ENCODE measurements at places on chromosomes 3 and 15.

DNA sequence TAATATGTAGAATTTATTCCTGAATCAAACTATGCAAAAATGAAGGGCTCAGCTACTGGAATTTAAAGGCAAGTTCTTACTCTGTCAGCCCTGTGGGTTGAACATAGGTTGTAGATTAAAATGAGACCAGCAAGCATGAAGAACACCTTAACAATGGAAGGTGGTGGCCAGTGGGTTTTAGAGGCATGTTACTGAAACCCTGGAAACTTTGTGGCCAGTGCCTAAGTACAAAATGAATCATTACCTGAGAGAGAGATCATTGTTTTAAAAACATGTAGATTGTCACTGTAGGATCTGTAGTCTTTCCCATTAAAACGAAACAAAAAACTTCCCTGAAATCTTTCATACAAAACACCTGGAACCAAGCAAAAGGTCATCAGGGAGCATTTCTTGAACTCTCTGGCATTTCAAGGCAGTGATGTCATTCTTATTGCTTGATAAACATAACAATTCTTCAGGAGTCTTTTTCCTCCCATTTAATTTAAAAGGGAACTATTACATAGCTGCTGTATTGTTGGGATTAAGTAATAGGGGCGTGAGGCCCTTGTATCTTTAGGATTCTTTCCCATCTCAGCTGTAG lies 51.8 kb downstream of the TMEM108 start:
- DNase-seq, result no peak

DNA sequence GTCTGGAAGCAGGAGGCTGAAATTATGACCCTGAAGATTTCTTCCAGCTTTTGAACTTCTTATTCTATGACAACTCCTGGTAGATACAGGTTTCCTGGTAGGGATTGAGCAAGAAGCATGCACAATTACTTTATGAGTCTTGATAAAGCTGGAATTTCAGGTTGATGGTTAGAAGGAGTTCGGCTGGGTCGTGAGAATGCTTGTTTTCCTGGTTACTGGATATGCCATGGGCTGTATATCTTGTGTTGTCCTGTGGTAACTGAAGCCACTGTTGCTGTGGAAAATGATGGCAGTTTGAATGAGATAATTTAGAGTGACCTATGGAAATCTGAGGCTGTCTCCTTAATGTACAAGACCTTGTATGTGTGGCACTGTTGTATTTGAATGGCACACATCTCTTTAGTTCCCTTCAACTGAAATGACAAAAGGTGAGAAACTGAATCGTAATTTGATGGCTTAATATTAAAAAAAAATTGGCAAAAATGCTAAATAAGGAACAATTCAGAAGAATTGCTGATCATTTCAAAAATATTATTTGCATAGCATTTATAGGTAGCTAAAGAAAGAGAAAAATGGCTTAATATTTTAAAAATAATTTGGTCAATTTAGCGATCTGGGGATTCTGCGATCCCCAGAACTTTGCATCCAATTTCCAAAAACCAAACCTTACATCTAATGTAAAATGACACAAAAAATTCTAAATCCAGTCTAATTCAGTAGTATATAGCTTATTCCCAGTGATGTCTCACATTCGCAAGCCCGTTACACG lies 1.1 kb upstream of the UBE2E1 start:
- no peak for DNase-seq

DNA sequence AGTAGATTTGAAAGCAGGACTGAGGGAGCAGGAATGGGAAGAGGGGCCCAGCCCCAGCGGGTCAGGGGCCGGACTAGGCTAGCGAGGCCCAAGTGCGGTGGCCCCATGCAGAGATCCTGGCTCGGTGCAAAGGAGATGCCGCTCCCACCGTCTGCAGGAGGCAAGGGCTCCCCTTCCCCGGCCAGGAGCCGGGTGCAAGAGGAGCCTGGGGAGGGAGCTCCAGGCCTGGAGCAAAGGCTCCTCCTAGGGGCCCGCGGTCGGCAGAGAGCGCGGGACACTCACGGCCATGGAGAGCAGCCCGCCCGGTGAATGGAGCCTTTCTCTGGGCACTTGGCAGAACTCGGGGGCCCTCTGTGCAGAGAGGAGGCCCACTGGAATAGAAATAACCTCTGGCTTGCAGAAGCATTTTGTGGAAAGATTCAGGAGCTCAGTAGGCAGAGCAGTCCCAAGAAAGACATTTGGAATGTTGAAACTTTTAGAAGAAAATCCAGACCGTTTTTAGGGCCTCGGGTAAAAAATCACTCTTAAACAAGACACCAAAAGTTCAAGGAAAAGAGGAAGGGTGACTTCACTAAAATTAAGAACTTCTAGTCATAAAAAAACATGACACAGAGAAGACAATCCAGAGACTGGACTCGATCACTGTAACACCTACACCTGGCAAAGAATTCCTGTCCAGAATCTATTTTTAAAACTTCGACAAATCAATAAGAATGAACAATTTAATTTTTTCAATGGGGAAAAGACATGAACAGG lies 43.0 kb upstream of the USP3 start:
- DNase-seq, result no peak

GRCh38 chr3:51398595-51399310 lies 7.7 kb downstream of the RBM15B start:
- no peak for DNase-seq

GRCh38 chr3:11791339-11792200 lies 55.1 kb downstream of the TAMM41 start:
- DNase-seq, result no peak

GRCh38 chr15:84645496-84645895 lies 8.6 kb downstream of the WDR73 start:
- no peak for DNase-seq

DNA sequence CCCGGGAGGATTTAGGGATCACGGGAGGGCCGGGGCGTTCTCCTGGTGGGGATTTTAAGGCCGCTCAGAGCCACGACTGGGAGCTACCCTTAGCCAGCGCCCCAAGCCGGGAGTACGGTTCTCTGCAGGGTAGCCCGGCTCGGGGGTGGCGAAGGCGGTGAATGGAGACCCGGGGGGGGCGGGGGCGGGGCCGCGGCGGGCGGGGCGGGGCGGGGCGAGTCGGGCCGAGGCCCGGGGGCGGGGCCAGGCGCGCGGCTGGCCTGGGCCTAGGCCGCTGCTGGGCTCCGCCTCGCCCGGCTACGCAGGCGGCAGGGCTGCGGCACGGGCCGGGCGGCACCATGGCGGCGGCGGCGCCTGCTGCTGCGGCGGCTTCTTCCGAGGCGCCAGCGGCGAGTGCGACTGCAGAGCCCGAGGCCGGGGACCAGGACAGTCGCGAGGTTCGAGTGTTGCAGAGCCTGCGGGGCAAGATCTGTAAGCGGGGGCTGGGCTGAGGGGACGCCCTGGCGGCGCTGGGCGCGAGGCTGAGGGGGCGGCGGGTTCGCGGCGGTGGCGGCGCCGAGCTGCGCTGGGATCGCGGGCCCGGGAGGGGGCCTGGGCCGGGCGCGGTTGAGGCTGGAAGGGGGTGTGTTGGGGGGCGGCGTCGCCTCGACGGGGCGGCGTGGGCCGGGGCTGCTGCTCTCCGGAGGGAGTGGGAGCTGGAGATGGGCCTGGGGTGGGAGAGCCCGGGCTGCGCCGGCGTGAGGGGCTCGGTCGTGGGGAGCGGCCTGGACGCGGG lies at the start of gene RASA2:
Gene RASA2, plus strand, starts transcription at position 282 of the 775 bp plus-strand sequence. Its CDS starts 57 bp downstream, at position 339.
- peak; percentile 94 for DNase-seq

DNA sequence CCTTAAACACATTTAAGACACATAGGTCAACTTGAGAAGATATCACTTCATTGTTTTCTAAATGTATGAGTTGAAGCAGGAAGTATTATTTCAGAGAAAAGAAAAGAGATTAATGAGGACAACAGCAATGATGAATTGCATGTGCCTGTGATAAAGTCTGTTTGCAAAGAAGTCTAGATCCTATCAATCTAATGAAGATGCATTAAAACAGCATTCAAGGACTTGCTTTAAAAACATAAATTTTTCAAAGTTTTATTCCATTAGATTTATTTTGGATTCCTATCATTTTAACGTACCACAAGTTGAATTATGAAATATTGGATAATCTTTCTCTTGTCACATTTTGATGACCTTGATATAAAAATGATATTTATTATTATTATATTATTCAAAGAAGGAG lies 642.5 kb upstream of the CCDC54 start:
- DNase-seq, result no peak

GRCh38 chr15:75197062-75197630 lies 4.5 kb upstream of the C15orf39 start:
- no peak for DNase-seq

GRCh38 chr3:186143250-186143649 lies 34.4 kb upstream of the ETV5 start:
- DNase-seq, result peak; percentile 71

GRCh38 chr3:73176941-73177340 lies 115.5 kb downstream of the EBLN2 start:
- DNase-seq, result no peak

DNA sequence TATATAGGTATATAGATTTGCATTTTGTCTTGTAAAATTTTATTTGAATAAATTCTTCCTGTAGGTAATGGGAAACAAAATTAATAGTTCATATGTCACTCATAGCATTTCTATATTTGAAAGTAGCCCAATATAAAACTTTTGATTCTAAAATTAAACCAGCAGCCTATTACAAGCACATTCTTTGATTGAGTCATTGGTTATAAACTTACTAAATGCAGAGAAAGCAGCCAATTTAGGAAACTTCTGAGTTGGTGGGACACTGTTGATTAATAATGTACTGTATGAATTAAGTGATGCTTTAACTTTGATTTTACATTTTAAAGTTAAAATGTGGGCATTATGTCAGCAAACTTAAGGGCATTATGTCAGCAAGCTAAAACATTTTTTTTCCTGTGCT lies 34.5 kb downstream of the NR1D2 start:
- DNase-seq, result no peak

- DNase-seq, result no peak
Observed at GRCh38 chr15:87567406-87568030, 689.0 kb downstream of the NTRK3 start.

DNA sequence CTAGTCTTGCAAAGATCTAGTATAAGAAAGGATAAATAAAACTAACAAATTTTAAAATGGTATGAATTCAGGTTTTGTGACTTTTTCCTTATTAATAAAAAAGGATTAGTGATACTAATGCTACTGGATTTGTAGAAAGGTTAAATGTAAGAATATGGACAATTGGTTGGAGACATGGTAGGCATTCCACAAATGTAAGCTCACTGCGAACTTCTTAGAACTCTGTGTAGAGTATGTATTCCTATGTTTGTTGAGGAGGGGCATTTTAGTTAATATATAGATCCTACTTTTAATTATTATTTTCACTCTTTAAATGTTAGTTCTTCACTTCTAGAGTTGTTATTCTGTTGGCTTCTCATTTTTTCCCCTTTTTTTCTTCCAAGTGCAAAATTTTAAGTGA lies 414.3 kb downstream of the RBMS3 start:
- DNase-seq, result no peak

DNA sequence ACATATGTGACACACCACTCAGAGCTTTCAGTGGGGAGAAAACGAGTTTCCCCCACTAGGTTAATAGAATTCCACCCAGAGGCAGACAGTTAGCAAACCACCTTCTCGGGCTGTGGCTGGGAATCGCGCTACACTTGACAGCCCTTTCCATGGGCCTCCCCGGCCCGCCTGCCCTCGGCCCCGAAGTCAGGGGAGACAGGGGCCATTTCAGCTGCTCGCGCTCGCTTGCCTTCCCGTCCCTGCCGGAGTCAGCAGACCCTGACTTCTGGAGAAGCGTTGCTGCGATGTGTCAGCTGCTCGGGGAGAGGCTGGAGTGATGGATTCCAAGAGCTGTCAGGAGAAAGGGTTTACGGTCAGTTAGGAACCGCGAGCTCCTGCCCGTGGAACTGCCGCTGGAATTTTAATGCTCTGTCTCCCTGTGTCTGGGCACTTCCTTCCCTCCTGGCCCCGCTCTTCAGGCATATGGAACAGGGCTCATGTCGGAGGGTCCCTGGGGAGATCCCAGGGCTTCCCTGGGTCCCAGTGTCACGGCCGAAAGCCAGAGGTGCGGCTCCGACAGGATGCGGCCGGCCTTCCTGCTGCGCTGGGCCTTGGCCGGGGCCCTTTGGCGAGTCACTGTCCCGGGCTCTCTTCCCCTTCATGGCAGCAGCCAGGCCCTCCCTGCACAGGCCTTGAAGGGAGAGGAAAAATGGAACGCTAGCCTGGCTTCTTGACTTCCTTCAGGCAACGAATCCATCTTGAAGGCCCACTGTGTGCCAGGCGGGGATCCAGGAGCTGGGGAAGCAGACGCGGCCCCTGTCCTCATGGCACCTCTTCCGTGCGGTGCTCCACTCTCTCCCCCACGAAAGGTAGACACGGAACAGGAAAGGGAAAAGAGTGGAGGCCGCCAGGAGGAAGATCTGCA lies 38.4 kb upstream of the VPS8 start:
- peak; percentile 21 for DNase-seq

- DNase-seq, result no peak
Observed at GRCh38 chr3:186909078-186909853, 21.1 kb upstream of the ST6GAL1 start.

GRCh38 chr15:88533376-88533775 lies 13.1 kb downstream of the DET1 start:
- DNase-seq, result no peak

- no peak for DNase-seq
Observed at GRCh38 chr3:143657391-143657790, 190.9 kb downstream of the SLC9A9 start.

DNA sequence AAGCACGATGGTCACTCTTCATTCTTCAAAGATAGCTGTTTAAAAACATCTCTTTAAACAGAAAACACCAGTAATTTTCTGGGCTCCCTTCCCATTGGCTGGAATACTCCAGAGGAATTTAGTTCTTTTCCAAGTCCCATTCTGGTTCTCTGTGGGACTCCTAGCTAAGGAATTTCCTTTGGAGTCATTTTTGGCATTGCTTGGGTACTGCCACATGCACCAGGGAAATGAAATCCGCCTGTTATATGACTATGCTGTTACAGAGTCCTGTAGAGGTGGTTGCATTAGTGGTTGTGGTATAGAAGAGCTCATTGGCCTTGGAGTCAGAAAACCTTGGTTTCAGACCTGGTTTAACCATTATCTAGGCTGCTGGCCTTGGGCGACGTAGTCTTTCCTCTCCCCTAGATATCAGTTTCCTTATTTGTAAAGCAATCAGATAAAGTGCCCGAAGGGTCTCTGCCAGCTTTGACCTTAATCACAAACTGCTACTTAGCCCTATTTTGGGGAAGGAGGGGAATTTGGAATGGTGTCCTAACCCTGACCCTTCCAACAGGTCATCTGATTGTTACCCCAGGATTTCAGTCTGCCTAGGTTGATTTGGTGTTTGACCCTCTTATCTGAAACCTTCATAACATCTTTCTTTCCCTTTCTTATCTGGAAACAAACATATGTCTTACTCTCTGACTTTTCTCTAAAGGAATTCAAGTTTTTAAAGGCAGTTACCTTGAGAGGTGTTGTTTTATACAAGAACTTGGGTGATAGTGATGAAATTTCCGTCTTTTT lies 13.4 kb downstream of the RTP1 start:
- no peak for DNase-seq

- no peak for DNase-seq
Observed at GRCh38 chr15:66873856-66874255, 171.8 kb downstream of the SMAD6 start.

- DNase-seq, result no peak
Observed at GRCh38 chr3:106809623-106810299, 567.5 kb upstream of the CCDC54 start.

Data from NCI-H524 (cell line).